GM12891 (cell line): ENCODE measurements at places on chromosomes 1 and 21.

DNA sequence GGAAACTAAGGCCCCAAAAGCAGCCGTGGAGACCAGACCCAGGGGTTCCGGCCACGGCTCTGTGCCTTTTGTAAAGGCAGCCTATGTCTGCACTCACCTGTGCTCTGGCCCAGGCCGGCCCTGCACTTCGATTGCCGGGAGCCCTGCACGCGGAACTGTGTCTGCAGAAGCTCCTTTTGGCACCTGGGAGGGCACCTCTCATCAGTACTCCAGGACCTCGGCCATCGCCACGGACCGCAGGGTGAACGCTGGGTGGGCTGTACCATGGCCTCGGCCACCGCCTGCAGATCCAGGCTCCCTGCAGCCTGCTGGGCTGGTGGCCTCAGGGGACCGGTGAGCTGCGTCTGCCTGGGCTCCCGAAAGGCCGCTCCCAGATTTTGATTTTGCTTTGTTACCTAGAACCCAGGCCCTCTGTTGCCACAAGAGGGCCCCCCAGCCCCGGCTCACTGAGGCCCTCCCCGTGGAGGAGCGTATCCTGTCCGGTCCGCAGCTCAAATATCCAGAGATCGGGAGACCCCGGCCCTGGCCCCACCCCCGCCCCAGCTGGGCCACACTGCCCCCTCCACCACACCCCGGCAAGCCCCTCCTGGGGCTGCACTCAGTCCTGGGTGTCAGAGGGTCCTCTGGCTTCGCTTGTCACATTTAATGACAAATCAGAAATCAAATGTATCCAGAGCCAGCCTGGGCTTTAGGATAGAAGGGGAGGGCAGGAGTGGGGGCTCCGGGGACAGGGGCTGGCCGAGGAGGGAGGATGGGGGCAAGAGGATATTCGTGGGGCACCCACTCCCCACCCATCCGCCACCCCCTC lies 60.2 kb upstream of the PDE9A start:
- peak; percentile 95 for DNase-seq

DNA sequence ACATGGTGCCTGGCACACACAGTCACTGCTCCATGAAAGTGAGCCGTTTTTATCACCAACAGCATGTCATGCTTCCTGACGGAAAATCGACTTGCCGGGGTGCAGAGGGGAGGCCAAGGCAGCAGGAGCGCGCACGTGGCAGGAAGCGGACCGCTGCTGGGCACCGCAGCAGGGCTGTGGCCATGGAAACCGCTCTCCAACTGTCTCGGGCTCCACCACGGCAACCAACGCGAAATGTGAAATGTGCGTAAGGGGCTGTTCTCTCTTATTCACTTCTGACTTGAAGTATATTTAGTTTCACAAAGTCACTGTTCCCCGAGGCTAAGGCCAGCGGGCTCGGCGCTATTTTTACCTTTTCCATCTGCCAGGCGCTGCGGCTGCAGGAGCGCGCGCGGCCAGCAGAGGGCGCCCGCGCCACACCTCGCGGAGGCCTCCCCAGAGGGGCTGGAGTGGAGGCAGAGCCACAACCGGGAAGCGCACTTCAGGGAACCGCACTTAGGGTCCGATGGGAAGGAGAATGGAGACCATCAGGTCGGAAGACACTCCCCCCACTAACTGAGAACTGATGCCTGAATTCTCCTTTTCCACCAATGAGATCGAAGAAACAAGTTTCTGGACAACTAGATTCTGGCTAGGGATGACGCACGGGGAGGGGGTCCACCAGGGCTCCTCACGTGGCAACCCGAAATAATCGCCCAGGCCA lies 19.7 kb downstream of the RCC2 start:
- DNase-seq = peak; percentile 84

DNA sequence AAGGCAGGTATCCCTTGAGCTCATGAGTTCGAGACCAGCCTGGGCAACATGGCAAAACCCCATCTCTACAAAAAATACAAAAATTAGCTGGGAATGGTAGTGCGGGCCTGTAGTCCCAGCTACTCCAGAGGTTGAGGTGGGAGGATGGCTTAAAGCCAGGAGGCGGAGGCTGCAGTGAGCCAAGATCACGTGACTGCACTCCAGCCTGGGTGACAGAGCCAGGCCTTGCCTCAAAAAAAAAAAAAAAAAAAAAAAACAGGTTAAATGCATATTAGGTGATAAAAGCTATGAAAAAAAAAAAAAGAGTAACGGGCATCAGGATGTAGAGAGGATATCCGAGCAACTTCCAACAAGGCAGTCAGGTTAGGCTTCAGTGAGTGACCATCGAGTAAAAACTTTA lies 2.8 kb upstream of the SRRM1 start:
- no peak for DNase-seq

- DNase-seq = no peak
Observed at GRCh38 chr1:200240656-200241055, 169.2 kb downstream of the ZNF281 start.

DNA sequence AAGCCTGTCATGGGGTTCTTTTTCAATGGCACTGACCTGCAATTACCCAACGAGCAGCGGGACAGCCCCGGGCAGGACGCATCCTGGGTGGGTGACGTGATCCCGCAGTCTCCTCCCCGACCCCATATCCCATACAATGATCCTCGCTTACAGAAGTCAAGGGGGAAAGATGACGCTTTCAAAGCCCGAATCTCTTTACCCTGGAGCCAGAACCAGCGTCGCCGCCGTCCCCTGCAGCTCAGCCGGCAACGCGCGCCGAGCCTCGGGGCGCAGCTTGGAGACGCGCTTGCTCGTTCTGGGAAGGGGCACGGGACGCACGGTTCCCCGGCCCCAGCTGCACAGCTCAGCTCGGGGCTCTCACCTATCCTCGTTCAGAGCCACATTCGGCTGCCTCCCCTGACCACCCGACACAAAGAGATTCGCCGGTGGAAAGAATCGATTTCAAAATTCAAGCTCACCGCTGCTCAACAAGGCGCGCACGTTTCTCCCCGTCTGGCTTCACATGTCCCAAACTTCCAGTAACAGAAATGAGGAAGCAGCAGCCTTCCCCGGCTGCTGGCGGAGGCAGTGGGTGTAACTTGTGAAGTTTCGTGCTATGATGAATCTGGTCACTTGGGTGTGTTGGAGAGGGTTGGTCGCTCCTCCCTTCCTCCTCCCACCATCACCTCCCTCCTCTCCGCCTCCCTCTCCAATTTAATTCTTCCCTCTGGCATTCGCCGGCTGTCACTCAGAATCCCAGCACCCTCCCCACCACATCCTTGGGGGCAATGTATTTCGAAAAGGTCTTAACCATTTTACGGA lies at the start of gene TIAM1:
TSS of gene TIAM1 (minus strand) at position 582 of the 801 bp plus-strand sequence. CDS start 77,289 bp downstream, outside the sequence.
- no peak for DNase-seq

- no peak for DNase-seq
Observed at GRCh38 chr1:51877434-51878307, 856 bp downstream of the NRDC start.

- no peak for DNase-seq
Observed at GRCh38 chr1:228289996-228290881, 82.4 kb downstream of the OBSCN start.

DNA sequence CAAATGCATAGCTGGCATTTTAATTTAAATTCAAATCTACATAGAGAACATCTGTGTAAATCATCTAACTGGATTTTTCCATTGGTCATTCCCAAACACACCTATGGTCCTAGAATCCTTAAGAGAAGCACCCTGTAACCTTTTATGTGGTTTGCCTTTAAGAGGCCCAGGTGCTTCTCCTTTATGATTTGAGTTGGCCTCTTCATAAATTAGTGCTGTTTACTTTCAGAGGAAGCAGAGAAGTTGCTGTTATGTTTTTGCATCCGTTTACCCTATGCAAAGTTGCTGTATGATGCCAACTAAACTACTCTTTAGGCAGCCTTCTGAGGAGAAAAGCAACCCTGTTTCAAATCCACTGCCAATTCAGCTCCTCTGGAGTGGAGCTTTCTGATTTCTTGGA lies 193.8 kb downstream of the HS2ST1 start:
- no peak for DNase-seq

DNA sequence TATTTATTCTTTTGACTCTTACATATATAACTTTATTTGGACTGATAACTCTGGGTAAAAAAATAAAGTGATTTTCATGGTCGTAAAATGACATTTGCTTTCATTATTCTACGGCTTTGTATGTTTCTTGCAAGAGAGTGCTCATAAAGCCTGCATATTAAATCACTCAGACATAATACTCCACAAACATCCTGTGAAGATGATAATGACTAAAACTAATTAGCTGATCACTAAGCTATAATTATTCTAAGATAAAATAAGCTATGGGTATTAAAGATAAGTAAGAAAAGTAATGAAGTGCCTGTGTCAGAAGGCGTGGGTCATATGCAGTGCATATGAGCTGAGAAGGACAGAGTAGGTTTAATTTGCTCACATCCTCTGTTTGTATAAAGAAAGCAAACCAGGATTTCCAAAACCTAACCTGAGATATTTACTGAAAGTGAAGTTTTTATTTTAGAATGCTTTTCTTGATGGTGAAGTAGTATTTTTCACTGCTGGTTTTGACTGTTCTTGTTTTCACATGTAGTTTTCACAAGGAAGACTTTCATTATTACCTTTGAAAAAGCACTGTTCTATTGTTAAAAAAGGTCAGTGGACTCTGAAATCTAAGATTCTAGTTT lies 278.8 kb downstream of the AMY1C start:
- DNase-seq = no peak

GRCh38 chr21:38712071-38712470 lies 93.7 kb upstream of the ETS2 start:
- DNase-seq = no peak
